AG08395 (cell line): ENCODE measurements at places on chromosomes 1 and 21.
A peak's percentile ranks its signal among the peaks of the same experiment; 100 is the strongest.

GRCh38 chr1:94560333-94560732 lies 18.8 kb upstream of the F3 start:
- peak; percentile 26 for DNase-seq

DNA sequence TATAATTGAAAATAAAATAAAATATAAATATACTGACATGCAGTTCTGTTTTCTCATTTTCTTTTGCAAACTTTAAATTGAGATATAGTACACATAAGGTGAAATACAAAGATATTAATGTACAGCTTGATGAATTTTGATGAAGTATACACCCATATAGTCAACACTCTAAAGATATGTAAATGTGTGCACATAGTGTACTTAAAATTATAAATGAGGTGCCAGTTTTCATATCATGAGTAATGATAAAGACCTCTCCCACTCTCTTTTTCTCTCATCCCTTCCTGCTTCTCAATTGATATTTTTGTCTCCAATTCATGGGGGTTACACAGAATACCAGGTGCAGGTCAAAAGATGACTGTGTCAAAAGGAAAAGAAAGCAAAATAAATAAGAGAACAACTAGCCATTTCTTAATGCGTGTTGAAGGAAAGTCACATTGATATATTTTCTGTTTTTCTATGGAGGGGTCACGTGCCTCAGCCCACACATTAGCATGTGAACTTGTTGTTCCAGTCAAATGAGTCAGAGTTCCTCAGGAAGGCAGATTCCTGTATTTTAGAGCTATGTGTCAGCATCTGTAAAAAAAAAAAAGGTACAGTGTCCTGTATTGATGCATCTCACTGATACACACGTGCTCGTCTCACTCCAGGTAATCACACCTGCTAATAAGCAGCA lies 64.3 kb upstream of the HOOK1 start:
- DNase-seq: peak; percentile 79

DNA sequence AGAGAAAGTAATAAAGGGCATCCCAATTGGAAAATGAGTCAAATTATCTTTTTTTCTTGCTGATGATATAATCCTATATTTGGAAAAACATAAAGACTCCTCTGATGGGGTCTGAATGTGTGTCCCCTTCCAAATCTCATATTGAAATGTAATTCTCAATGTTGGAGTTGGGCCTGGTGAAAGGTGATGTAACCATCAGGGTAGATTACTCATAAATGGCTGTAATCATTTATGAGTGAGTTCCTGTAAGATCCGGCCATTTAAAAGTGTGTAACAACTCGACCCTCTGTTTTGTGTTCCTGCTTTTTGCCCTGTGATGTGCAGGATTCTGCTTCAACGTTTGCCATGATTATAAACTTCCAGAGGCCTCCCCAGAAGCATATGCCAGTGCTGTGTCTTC lies 44.3 kb upstream of the MAP1LC3C start:
- no peak for DNase-seq

GRCh38 chr1:53267761-53268160 lies 29.4 kb upstream of the MAGOH start:
- no peak for DNase-seq

GRCh38 chr1:116529681-116530080 lies 41.1 kb downstream of the CD58 start:
- no peak for DNase-seq

- no peak for DNase-seq
These were observed 151.3 kb downstream of the CLIC6 start for GRCh38 chr21:34820051-34820450.

DNA sequence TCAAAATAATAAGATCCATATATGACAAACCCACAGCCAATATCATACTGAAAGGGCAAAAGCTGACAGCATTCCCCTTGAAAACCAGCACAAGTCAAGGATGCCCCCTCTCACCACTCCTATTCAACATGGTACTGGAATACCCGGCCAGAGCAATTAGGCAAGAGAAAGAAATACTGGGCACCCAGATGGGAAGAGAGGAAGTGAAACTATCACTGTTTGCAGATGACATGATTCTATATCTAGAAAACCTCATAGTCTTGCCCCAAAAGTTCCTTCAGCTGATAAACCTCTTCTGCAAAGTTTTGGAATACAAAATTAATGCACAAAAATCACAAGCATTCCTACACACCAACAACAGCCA lies 442.7 kb downstream of the PTBP2 start:
- DNase-seq: no peak

DNA sequence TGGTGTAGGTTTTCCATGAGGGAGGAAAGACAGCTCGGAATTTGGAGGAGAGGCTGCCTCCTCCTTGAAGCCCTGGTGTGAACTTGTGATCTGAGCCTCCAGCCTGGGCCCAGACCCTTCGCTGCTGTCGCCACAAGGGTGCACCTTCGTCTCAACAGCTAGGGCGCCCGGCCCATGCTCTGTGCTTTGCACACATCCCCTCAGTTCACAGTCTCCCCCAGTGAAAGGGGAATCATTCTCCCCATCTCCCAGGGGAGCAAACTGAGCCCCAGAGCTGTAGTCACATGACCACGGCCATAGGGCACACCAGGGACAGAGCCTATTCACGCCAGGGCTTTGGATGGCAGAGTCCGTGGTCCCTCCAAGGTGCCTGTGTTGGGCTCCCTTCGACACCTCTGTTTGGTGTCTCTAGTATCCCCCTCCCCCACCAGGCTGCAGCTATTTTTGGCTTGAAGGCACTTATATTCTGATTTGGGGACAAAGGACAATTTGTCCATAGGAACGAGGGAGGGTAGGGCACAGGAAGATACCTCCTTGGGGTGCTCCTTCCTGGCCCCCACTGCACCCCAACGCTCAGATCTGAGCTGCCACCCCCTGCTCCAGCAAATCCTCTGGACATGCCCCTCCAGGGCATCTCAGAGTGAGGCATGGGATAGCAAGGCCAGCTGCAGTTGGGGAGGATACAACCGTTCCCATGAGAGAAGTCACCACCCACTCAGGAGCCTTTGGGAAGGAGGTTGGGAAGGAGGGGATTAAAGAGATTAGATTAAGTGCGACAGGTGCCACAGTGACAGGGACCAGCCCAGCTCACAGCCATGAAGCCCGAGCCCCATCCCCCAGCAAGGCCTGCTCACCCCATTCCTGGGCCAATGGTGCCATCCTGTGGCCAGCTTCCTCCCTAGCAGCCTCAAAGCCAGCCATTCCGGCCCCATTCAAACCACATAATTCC lies 15.7 kb downstream of the MATN1 start:
- peak; percentile 87 for DNase-seq

- no peak for DNase-seq
These were observed 21.5 kb downstream of the CLSPN start for GRCh38 chr1:35748326-35748725.

DNA sequence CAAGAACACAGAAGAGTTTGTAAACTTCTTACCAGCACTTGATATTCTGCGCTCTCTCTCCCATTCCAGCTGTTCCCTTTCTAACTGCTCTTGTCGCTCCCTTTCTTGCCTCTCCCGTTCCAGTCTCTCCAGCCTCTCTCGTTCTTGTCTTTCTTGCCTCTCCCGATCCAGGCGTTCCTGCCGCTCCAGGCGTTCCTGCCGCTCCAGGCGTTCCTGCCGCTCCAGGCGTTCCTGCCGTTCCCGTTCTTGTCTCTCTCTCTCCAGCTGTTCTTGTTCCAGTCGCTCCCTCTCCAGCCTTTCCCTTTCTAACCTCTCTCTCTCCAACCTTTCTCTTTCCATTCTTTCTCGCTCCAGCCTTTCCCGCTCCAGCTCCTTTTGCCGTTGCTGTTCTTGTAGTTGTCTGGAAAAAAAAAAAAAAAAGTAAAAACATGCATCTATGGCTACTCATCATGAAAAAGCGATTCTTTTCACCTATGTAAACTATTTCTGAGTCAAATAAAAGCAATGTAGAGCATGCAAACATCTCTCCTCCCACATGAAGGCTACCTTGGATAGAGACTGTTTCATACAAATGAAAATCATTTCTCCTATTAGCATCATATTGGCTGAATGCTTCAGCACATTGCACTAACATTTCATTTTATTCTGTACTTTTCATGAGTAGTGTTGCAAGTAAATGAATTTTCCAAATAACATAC lies 91.5 kb upstream of the LBR start:
- DNase-seq: no peak

DNA sequence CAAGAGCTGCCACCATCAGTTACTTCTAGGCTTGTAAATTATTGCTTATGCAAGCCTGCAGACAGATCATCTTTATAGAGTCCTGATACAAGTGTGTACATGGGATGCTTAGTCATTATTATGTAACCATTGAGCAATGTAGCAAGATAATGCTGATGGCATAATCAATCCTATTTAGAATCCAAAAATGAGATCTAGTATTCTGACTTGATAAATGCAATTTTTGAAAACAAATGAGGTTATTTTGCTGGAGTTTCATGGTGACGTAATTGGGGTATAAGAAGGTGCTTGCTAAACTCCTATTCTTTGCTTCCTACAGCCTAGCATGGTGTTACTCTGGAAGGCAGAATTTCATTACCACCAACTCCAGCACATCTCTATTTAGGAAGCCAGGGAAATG lies 801.7 kb upstream of the PRMT6 start:
- no peak for DNase-seq
